Stimulated activated CD4-positive, alpha-beta T cell treated with anti-CD3 and anti-CD28 coated beads, Interleukin-12 subunit alpha, Interleukin-12 subunit beta, amount 100 ng/mL, for 24 hours (primary cell): ENCODE measurements at places on chromosomes 5 and 9.

DNA sequence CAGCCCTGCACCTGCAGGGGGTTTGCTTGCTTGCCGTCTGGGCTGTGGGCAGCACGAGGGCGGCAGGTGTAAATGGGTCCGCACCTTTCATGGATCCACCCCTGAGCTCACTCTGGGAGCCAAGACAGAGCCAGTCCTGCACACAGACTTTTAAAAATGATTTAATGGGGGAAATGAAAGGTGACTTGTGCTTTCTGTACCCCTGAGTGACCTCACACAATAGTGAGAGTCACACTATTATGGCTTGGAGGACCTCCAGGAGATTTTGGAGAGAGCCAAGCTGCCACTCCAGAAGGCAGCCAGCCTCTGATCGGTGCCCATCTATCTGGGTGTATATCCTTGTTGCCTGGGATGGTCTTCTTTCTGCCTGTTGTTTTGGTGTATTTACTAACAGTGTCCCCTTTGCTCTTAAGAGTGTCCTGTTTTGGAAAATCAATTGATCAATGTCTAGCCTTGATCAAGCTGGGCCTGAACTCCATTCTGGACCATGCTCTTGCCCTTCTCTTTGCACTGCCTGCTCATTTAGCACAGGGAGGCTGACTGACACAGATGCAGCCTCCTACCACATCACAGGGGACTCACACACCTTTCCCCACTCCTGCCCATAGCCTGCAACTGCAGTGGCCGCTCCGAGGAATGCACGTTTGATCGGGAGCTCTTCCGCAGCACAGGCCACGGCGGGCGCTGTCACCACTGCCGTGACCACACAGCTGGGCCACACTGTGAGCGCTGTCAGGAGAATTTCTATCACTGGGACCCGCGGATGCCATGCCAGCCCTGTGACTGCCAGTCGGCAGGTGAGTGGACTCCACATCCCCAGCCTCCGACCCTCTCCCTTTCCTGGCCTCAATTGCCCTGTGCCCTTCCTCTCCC lies 29.5 kb downstream of the LAMC3 start:
- no peak for DNase-seq

- no peak for DNase-seq
Observed at GRCh38 chr9:70285981-70286598, 27.3 kb downstream of the SMC5 start.

GRCh38 chr9:85716031-85716877 lies 25.5 kb downstream of the AGTPBP1 start:
- DNase-seq, result no peak

DNA sequence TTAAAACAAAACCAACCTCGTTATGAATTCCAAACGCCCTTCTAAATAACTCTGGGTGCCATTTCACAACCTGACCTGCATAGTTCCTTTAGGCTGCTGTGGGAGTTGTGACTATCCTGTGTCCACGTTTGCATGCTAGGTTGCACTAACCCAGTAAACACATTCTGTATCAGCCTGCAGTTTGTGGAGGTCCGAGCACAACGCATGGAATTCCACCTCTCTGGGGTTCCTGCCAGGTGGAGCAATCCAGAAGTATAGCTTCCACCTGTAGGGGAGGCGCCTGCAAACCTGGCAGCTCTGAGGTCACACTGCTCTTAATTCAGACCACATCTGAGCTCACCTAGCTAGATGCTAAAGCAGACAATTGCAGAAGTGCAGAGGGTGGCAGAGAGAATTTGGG lies 57.2 kb downstream of the MARCHF3 start:
- no peak for DNase-seq

- no peak for DNase-seq
Observed at GRCh38 chr9:129486756-129487657, 133.9 kb downstream of the C9orf50 start.

GRCh38 chr9:36007316-36007708 lies 29.4 kb upstream of the RECK start:
- no peak for DNase-seq

- no peak for DNase-seq
Observed at GRCh38 chr5:145189746-145190145, 645.4 kb downstream of the PRELID2 start.

- DNase-seq, result no peak
Observed at GRCh38 chr9:93093877-93094657, 1.9 kb upstream of the CARD19 start.

DNA sequence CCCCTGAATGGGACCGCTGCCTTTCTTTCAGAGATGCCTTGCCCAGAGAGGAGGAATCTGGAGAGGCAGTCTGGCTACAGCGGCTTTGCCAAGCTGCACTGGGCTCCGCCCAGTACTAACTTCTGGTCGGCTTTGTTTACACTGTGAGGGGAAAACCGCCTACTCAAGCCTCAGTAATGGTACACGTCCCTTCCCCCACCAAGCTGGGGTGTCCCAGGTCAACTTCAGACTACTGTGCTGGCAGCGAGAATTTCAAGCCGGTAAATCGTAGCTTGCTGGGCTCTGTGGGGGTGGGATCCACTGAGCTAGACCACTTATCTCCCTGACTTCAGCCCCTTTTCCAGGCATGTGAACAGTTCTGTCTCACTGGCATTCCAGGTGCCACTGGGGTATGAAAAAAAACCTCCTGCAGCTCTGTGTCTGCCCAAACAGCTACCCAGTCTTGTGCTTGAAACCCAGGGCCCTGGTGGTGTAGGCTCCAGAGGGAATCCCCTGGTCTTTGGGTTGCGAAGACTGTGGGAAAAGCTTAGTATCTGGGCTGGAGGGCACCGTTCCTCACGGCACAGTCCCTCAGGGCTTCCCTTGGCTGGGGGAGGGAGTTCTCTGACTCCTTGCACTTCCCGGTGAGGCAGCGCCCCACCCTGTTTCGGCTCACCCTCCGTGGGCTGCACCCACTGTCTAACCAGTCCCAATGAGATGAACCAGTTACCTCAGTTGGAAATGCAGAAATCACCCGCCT lies 171.2 kb downstream of the CWC27 start:
- no peak for DNase-seq

DNA sequence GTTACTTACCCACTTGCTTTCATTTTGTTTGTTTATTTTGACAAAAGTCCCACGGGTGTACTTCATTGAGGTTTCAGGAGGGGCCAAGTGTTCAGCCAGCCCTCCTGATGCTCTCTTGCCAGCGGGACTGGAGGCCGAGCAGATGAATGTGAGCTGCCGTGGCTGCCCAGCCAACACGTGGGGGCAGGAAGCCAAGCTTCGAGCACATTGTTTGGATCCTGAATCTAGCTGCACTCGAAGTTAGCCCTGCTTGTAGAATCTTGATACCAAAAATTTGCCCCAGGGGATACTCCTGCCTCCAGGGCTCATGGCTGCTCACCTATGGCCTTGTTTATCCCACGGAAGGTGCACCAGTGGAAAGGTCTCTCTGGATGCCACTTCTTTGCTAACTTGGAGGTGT lies 49.3 kb downstream of the RASGEF1C start:
- DNase-seq, result no peak

DNA sequence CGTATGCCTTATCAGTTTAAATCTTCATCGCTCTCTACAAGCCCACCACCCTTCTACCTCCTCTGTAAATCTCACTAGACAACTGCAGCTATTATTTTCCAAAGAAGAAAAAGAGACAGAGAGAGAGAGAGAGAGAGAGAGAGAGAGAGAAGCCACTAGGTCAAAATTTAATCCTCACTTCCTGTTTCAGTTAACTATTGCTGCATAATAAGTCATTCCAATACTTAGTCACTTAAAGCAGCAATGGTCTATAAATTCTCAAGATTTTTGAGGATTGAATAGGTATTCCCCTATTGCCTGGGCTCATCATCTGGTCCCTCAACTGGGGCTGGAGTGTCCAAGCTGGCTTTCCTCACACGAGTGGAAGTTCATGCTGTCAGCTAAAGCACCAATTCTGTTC lies 68.8 kb downstream of the ITGA1 start:
- DNase-seq, result no peak

- no peak for DNase-seq
Observed at GRCh38 chr9:5902377-5902776, 11.7 kb downstream of the MLANA start.

DNA sequence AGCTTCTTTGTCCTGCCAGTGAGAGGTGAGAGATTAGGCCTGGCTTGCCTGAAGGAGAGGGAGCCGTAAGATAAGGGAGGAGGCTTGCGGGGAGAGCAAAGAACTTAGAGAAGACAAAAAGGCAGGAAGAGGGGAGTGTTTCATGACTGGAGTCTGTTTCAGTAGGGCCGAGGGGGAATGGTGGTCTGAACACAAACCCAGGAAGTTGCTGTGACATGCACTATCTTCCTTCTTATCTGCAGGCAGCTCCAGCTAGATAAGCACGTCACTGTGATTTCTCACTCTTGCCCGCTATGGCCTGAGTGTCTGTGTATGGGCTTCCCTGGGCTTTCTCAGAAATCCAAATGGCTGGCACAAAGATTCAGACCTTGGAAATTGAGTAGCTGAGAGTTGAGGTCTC lies 307.5 kb upstream of the CLINT1 start:
- no peak for DNase-seq
